ENCODE measurements at places on chromosomes 1 and 21.
A peak's percentile ranks its signal among the peaks of the same experiment; 100 is the strongest.

GRCh38 chr1:212814537-212815334, 23.0 kb downstream of the TATDN3 start:
- no peak for DNase-seq
- H3K4me1 ChIP-seq, result peaks cover 3% of the 10 kb centered on the region
- no peaks in the 10 kb centered on the region for H3K27me3 ChIP-seq

- H3K27ac ChIP-seq, result no peak overlapping the region
- peaks cover 17% of the 10 kb centered on the region for H3K36me3 ChIP-seq
- no peaks in the 10 kb centered on the region for H3K27me3 ChIP-seq
- peak; percentile 89 for DNase-seq
Observed at GRCh38 chr1:155061381-155062150, 2.0 kb upstream of the EFNA4 start.

DNA sequence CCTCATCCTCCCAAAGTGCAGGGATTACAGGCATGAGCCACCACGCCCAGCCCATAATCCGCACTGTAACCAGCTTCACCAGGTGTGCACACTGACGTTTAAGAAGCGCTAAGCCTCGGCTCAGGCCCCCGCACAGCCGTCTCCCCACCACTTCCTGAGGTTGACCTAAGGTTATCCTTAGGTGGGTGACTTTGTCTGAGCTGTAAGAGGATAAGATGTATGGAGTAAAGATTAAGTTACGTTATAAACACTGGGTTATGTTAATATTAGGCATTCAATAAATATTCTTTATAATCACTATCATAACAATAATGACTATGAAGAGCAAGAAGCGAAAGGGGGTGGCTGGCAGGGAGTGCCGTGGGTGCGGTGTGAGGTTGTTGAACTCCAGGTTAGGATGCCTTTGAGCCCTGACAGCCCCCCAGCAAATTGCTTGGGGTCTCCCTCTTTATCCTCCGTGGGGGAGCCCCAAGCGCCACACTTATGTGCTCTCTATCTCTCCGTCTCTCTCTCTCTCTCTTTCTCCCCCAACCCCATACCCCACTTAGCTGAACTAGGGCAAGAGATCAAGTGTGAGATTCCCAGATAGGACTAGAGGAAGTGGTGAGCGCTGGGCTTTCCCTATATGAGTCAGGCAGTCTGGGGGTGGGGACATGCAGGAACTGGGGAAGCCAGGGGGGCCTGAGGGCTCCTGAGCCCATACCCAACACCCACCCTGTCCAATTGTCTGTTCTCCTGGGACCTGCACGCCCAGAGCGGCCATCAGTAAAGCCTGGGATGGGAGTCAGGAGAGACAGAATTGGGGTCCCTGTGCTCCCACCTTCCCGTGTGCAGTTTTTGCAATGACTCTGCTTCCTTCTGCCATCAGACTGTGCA, 7.6 kb downstream of the EFHD2 start:
- H3K27ac ChIP-seq, result peak overlapping the region; percentile 78
- peaks cover 71% of the 10 kb centered on the region for H3K36me3 ChIP-seq
- peaks cover 56% of the 10 kb centered on the region for H3K4me1 ChIP-seq
- DNase-seq, result peak; percentile 64
- no peaks in the 10 kb centered on the region for H3K27me3 ChIP-seq

GRCh38 chr1:173506437-173506836, 29.3 kb downstream of the PRDX6 start:
- no peaks in the 10 kb centered on the region for H3K4me1 ChIP-seq
- H3K27me3 ChIP-seq, result peaks cover 7% of the 10 kb centered on the region
- no peaks in the 10 kb centered on the region for H3K36me3 ChIP-seq
- H3K27ac ChIP-seq, result no peak overlapping the region
- H3K4me3 ChIP-seq, result no peak overlapping the region
- no peak for DNase-seq

DNA sequence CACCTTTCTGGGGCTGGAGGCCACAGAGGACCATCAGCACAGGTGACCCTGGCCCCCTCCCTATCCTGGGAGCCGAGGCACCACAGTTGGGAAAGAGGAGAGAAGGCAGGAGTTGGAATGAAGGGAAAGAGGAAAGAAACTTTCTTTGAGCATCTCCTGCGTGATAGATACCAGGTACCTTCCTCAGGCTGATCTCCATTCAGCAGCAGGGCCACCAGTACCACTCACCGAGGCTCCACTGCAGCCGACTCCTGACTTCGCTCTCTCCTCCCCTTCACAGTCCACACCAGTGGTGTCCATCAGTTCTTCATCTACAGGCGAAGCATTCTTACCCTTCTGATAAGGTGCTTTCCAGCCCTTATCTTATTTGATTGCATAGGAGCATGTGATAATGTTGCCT, 55.3 kb downstream of the LGR6 start:
- H3K27me3 ChIP-seq, result peaks cover 12% of the 10 kb centered on the region
- no peak overlapping the region for H3K4me3 ChIP-seq
- no peak for DNase-seq
- H3K36me3 ChIP-seq, result no peaks in the 10 kb centered on the region
- H3K27ac ChIP-seq, result no peak overlapping the region

DNA sequence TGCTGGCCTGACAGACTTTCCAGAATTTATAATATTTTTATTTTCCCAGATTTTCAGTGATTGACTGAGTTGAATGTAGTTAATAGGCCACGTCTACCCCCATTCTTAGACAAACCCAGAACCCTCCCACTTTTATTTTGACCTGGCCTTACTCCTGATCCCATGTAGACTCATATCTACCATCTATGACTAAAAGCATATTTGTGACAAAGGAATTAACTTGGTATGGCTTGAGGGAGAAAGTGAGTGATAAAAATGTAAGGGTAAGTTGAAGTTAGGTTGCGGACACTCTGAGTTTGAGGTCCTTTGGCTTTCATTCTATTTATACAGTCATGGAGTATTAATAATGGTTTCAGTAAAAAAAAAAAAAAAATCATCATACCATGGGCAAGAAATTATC, 168.4 kb downstream of the KCNK2 start:
- H3K36me3 ChIP-seq, result no peaks in the 10 kb centered on the region
- no peak overlapping the region for H3K27ac ChIP-seq
- DNase-seq, result no peak

DNA sequence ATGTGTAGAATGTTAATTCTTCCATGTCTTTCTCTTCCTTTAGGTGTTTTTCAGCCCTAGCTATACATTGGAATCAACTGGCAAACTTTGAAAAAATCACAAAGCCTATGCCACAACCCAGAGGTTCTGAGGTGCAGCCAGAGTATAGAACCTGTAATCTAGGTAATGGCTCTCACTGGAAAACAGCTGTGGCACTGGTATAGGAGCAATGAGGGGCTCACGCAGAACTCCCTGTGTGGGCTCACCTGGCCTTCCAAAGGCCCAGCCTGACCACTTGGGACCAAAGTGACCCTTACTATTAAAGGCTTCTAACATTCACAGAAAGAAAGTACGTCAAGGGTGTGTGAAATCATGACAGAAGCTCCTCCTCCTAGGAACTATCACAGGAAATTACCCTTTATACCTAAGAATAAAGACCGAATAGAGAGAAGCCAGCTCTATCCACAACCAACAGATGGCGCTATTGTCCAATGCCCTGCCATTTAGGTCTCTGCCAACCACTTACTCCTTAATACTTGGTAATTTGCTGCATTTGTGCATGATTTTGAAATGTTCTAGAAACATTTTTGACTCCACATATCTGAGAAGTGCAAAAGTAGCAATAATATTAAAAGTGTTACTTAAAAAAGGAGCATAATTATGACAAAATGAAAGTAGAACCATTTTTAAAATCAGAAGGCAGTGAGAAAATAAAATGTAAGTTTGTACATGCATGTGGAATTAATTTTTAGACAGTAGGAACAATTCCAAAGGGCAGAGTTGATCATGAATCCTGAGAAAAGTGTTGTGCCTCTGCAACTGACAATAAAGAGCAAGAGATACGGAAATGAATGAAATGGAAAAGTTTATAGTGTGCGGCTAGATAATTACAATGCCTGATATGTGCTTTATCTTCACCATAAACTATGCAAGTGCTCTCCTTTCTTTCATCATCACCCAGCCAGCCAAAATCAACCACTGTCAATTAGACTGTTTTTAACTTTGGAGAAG, 93.1 kb upstream of the HAO2 start:
- peaks cover 8% of the 10 kb centered on the region for H3K27me3 ChIP-seq
- H3K27ac ChIP-seq, result no peak overlapping the region
- H3K4me3 ChIP-seq, result no peak overlapping the region
- no peaks in the 10 kb centered on the region for H3K4me1 ChIP-seq
- peak; percentile 11 for DNase-seq

- H3K27ac ChIP-seq, result peak overlapping the region; percentile 99
- peaks cover 85% of the 10 kb centered on the region for H3K4me1 ChIP-seq
- peak overlapping the region; percentile 72 for H3K4me3 ChIP-seq
- DNase-seq, result peak; percentile 31
Observed at GRCh38 chr1:234724516-234725176, 114.7 kb upstream of the IRF2BP2 start.

- DNase-seq, result no peak
- H3K4me3 ChIP-seq, result no peak overlapping the region
- peaks cover 45% of the 10 kb centered on the region for H3K4me1 ChIP-seq
- H3K36me3 ChIP-seq, result no peaks in the 10 kb centered on the region
- H3K27ac ChIP-seq, result no peak overlapping the region
Observed at GRCh38 chr1:203281851-203282661, 23.3 kb upstream of the BTG2 start.

DNA sequence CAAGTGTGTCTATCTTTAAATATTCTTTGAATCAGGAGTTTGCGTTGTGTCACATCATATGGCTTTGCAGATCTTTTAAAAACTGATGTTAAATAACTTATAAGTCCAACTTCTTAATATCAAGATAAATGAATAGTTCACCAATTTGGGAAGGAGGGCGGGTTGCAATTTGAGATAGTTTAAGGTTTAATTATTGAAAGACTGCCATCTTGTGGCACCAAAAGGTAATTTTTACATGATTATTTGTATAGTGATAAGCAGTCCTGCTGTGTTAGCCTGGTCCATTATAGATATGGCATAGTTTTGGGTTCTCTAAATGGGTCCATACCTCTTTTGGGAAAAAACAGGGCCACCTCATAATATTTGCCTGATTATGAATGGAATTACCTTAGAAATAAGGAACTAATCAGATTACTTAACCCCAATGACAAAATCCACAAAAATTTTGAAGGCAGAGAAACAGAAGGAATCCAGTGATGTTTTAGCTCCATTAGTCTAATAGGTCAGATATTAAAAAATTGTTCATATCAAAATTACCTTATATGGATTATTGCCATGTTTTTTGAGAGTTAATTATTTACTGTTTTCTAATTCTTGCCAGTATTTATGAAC, 64.3 kb downstream of the PRKAA2 start:
- H3K36me3 ChIP-seq, result no peaks in the 10 kb centered on the region
- H3K27me3 ChIP-seq, result peaks cover 6% of the 10 kb centered on the region
- no peak overlapping the region for H3K4me3 ChIP-seq
- H3K27ac ChIP-seq, result no peak overlapping the region
- H3K4me1 ChIP-seq, result no peaks in the 10 kb centered on the region
- DNase-seq, result no peak

GRCh38 chr1:90730243-90731022, 13.3 kb upstream of the BARHL2 start:
- peaks cover 6% of the 10 kb centered on the region for H3K36me3 ChIP-seq
- no peak for DNase-seq
- peaks cover 21% of the 10 kb centered on the region for H3K4me1 ChIP-seq

DNA sequence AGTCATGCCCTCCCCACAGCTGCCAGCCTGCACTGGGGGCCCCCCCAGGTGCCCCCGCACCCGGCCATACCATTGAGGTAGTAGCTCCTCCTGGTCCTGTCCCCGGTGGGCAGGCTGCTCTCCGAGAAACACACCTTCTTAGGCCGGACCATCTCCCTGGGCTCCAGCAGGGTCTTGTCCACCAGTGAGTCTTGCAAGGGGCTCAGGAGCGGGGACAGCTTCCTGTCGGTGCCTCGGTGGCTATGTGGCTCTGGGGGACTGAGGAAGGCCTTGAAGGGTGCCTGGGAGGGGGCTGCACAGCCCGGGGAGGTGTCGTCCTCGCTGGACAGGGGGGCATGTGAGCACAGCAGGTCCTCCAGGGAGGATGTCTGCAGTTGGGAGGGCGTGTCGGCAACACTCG, 12.9 kb upstream of the FTCD start:
- no peaks in the 10 kb centered on the region for H3K36me3 ChIP-seq
- H3K4me1 ChIP-seq, result peaks cover 6% of the 10 kb centered on the region
- H3K27ac ChIP-seq, result no peak overlapping the region
- peak; percentile 6 for DNase-seq
- H3K4me3 ChIP-seq, result no peak overlapping the region

GRCh38 chr1:63537940-63538339, 14.6 kb downstream of the EFCAB7 start:
- H3K36me3 ChIP-seq, result peaks cover 3% of the 10 kb centered on the region
- DNase-seq, result no peak
- no peaks in the 10 kb centered on the region for H3K27me3 ChIP-seq
- no peaks in the 10 kb centered on the region for H3K4me1 ChIP-seq
- no peak overlapping the region for H3K27ac ChIP-seq

- no peak for DNase-seq
- no peak overlapping the region for H3K4me3 ChIP-seq
- no peak overlapping the region for H3K27ac ChIP-seq
- no peaks in the 10 kb centered on the region for H3K36me3 ChIP-seq
- H3K27me3 ChIP-seq, result peaks cover 13% of the 10 kb centered on the region
Observed at GRCh38 chr1:115727706-115728249, 40.7 kb downstream of the CASQ2 start.

- no peak overlapping the region for H3K4me3 ChIP-seq
- DNase-seq, result no peak
- H3K27me3 ChIP-seq, result peaks cover 6% of the 10 kb centered on the region
- H3K27ac ChIP-seq, result no peak overlapping the region
- H3K4me1 ChIP-seq, result no peaks in the 10 kb centered on the region
- H3K36me3 ChIP-seq, result no peaks in the 10 kb centered on the region
Observed at GRCh38 chr1:168096296-168097165, 40.2 kb downstream of the GPR161 start.

DNA sequence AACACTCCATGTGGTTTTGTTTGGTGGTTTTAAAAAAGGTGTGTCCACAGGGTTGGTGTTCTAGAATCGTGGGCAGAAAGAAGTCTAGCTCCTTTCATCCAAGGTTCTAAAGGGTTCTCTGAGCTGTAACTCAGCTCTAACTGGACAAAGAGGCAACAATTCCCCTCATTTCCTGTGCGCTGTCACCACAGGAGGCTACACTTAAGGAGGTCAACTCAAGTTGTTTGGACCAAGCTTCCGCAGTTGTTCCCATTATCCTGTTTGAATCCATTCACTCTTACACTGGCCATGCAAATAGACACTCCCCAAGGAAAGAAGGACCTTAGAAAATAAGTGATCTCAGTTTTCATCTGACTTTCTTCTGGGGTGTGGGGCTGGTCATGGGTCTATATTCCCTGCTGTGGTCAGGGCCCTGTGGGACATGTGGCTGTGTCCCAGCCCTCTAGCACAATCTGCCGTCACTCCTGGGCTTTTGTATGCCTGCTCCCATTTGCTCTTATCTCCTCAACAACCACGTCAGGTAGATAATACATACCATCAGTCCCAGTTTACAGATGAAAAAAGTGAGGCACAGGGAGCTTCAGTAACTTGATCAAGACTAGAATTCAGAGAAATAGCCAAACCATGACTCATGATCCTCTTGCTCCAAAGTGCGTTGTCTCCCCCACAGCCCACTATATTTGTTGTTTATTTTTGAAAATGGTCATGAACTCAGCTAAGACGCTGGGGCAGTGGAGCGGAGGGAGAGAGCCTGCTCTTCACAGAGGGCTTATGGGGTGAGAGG, 103.6 kb downstream of the RHOU start:
- H3K4me1 ChIP-seq, result no peaks in the 10 kb centered on the region
- H3K27me3 ChIP-seq, result peaks cover 20% of the 10 kb centered on the region
- no peak overlapping the region for H3K4me3 ChIP-seq
- DNase-seq, result no peak

All from activated T-helper 2 cell treated with anti-CD3 and anti-CD28 coated beads, Interferon-gamma antibody, Interleukin-2, Interleukin-4, amounts not matched to agents 10 μg/mL and 5 μg/mL and 100 μg/mL, durations not matched to agents 14 hours and 24 hours and 36 hours (primary cell).